ENCODE measurements at places on chromosomes 5 and 9. TPM values are rescaled to one million over a fixed set of nuclear protein-coding genes. Genes with fewer than 3 reads are reported as not detected.

DNA sequence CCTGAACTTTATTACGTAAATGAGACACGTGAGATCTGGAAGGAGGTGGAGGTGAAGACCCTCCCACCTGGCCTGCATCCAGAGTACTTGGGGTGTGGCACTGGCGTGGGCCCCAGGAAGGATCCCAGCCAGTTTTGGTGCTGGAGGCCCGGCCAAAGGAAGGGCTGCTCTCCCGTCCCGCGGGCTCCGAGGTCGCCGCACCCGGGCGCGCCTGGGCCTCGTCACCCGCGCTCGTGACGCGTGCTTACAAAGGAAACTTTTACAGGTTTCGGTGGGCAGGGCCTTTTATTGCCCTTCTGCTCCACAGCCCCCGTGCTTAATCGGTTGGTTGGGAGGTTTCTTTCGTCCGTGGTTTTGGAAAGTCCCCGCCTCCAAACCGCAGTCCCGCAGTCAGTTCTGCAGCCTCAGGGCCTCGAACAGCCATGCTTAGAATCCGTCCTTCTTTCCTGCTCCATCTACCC is 29.2 kb downstream of the CDKN2A start:
- H3K36me3 ChIP-seq = peaks cover 51% of the 10 kb centered on the region
- H3K4me3 ChIP-seq = peak overlapping the region; percentile 61
- H3K27ac ChIP-seq = peak overlapping the region; percentile 33
- H3K27me3 ChIP-seq = no peaks in the 10 kb centered on the region
- peaks cover 16% of the 10 kb centered on the region for H3K4me1 ChIP-seq

DNA sequence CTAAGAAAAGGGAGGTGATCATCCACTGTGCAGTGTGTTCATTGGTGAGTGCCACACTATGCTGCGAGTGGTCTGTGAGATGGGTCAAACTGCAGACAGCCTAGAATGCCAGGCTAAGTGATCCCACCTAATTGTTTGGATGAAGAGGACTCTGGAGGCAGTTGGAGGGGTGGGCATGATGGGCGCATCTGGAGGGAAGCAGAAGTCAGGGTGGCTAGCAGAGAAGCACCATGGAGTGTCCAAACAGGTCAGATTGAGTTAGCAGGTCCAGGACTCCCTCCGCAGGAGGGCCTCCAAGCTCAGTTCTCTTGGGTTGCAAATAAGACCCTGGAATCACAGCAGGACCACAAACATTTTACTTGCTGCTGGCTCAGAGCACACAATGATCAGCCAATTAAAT is 19.9 kb upstream of the ANGPTL2 start:
- H3K36me3 ChIP-seq = no peaks in the 10 kb centered on the region
- H3K27me3 ChIP-seq = no peaks in the 10 kb centered on the region
- DNase-seq = no peak
- no peak overlapping the region for H3K27ac ChIP-seq

The SLF1 gene
- 17.9 TPM for total RNA-seq

DNA sequence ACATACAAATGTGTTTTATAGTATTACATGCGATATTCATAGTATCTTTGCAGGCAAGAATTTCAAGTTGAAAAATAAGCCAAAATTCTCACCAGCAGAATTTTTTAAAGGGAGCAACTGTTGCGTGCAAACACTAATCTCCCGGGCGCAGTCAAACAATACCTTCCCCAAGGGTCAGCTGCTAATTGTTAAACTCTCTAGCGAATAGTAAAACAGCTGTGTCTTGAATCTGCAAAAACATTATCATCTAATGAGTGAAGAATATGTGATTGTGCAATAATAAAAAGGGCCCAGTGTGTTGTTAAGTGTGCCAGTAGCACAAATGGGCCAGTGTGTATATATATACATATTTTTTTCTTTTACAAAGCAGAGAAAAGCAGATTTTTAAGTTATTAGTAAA is 131.4 kb downstream of the CCDC192 start:
- no peak for DNase-seq
- no peaks in the 10 kb centered on the region for H3K27me3 ChIP-seq
- H3K4me1 ChIP-seq = peaks cover 25% of the 10 kb centered on the region
- no peaks in the 10 kb centered on the region for H3K36me3 ChIP-seq
- no peak overlapping the region for H3K27ac ChIP-seq

GRCh38 chr9:2846115-2846514 is 2.2 kb upstream of the PUM3 start:
- no peaks in the 10 kb centered on the region for H3K36me3 ChIP-seq
- H3K27ac ChIP-seq = no peak overlapping the region
- peaks cover 13% of the 10 kb centered on the region for H3K27me3 ChIP-seq

The ANKRD18A gene
- 27.3 TPM for total RNA-seq

- H3K27ac ChIP-seq = no peak overlapping the region
- peaks cover 5% of the 10 kb centered on the region for H3K36me3 ChIP-seq
- DNase-seq = no peak
- H3K27me3 ChIP-seq = no peaks in the 10 kb centered on the region
Observed at GRCh38 chr9:121160025-121160424, 41.6 kb downstream of the RAB14 start.

The ISL1 gene
- total RNA-seq = 9.4 TPM

DNA sequence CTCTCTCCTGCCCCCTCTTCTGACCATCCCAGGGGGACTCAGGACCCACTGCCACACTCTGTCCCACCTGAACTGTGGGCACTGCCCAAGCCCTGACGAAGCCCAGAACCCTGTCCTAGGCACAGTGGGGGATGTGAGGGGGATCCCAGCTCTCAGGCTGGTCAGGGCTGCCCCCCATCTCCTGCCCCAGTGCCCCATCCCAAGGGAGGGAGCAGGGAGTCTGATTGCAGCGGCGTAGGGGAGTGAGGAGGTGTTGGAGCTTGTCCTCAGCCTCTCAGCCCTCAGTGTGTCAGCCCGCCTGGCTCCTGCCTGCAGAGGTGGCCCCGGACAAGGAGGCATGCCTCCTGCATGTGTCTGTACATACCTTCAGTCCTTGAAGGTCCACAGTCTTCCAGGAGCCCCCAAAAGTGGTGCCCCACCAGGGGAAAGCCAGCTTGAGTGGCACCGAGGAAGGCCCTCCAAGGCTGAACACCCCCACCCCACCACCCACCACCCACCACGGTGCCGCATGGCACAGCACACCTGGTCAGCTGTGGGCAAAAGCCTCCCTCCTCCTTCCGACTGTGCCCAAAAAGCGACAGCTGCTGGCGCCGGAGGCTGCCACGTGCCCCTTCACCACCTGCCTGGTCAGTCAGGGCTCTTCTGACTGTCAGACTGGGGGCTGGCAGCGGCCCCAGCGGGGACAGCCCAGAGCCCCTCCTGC is 930 bp downstream of the SARDH start:
- H3K27me3 ChIP-seq = peaks cover 38% of the 10 kb centered on the region
- H3K36me3 ChIP-seq = peaks cover 3% of the 10 kb centered on the region
- H3K27ac ChIP-seq = no peak overlapping the region
- H3K4me1 ChIP-seq = no peaks in the 10 kb centered on the region
- no peak overlapping the region for H3K4me3 ChIP-seq

DNA sequence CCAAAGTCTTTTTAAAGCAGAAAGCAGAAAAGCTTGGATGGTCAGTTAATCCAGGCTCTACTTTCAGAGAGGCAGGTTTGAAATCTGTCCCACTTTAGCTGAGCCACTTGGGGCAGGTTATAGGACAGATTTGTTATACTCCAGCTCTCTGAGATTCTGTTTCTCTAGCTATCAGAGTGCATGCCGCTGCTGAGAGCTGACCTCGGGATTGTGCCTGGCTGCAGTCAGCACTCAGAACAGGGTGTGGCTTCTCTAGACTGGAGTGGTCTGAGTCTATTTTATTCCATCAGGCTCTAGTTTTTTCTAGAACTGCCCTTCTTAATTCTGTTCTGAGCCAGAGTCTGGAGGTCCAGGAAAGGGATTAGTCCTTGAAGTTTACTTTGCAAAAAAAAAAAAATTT is 67.7 kb downstream of the NDFIP1 start:
- no peak overlapping the region for H3K4me3 ChIP-seq
- no peaks in the 10 kb centered on the region for H3K4me1 ChIP-seq
- no peaks in the 10 kb centered on the region for H3K27me3 ChIP-seq
- DNase-seq = no peak
- H3K27ac ChIP-seq = no peak overlapping the region

The TSLP gene
- total RNA-seq = 0.20 TPM

DNA sequence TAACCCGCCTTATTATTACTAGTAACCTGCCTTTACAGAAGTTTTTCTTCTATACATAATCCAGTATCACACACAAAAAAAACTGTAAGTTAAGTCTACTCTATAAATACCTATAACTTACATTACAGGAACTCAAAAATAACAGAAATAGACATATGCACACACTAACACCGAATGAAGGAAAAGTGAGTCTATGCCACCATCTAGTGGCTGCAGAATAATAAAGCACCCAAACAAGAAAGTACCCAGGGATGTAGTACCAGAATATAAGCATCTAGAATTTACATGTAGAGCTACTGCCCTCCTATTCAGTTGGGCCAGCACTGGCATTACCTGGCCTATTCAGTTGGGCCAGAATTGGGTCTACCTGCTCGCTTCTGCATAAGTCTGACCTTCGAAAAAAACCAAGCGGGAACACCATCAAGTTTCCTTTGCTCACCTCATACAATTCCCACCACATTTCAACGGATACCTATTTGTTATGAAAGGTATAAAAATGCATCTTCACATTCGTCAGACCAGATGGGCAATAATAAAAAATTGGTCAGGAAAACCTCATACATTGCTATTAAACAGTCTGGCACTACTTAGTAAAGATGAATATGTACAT is 4.0 kb upstream of the NIPSNAP3A start:
- no peak overlapping the region for H3K4me3 ChIP-seq
- peak; percentile 24 for DNase-seq
- no peaks in the 10 kb centered on the region for H3K27me3 ChIP-seq
- H3K27ac ChIP-seq = no peak overlapping the region
- peaks cover 9% of the 10 kb centered on the region for H3K4me1 ChIP-seq

- H3K27me3 ChIP-seq = no peaks in the 10 kb centered on the region
- H3K27ac ChIP-seq = peak overlapping the region; percentile 85
- peak overlapping the region; percentile 57 for H3K4me3 ChIP-seq
- H3K4me1 ChIP-seq = peaks cover 47% of the 10 kb centered on the region
- H3K36me3 ChIP-seq = peaks cover 29% of the 10 kb centered on the region
- DNase-seq = peak; percentile 87
Observed at GRCh38 chr9:127955294-127956015, 17.8 kb upstream of the DPM2 start.

DNA sequence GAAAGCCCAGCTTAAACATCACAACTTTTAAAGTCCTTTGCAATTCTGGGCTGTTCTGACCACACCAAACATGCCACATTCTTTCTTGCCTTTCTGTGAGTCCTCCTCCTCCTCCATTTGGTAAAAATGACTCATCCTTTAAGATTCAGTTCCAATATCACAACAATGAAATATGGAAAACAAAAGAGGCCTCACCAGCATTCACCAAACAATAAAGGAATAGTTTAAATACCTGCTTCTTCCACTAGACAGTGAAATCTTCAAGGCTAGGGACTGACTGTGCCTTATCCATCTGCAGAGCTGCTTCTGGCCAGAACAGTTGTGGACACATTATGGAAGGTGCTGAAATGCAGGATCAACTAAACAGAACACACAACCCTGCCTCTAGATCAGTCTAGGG is 36.0 kb downstream of the NR6A1 start:
- H3K4me3 ChIP-seq = peak overlapping the region; percentile 36
- H3K4me1 ChIP-seq = peaks cover 25% of the 10 kb centered on the region
- H3K36me3 ChIP-seq = peaks cover 4% of the 10 kb centered on the region
- H3K27me3 ChIP-seq = no peaks in the 10 kb centered on the region
- peak overlapping the region; percentile 51 for H3K27ac ChIP-seq
- no peak for DNase-seq

The CAAP1 gene
- total RNA-seq = 12.5 TPM

The SH2D3C gene
- total RNA-seq = not detected

DNA sequence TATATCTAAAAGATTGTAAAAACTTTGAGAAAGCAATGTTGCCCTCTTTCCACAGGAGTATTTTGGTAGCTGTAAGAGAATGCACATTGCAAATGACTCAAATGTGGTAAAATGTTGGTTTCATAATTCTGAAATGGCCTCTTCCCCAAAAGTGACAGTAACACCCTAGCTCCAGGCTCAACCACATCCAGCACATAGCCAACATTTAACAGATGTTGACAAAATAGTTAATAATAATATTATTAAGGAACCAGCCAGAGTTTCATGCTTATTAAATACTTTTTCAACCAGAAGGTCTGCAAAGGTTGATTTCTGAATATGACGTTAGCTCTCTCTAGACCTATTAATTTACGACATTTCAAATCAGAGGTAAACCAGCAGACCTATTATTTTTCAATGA is 1.3 kb downstream of the ANXA1 start:
- no peaks in the 10 kb centered on the region for H3K27me3 ChIP-seq
- peak overlapping the region; percentile 81 for H3K27ac ChIP-seq
- DNase-seq = no peak
- peaks cover 63% of the 10 kb centered on the region for H3K36me3 ChIP-seq
- peaks cover 23% of the 10 kb centered on the region for H3K4me1 ChIP-seq

The ENTR1 gene
- 50.2 TPM for total RNA-seq

The WWC1 gene
- 190 TPM for total RNA-seq

DNA sequence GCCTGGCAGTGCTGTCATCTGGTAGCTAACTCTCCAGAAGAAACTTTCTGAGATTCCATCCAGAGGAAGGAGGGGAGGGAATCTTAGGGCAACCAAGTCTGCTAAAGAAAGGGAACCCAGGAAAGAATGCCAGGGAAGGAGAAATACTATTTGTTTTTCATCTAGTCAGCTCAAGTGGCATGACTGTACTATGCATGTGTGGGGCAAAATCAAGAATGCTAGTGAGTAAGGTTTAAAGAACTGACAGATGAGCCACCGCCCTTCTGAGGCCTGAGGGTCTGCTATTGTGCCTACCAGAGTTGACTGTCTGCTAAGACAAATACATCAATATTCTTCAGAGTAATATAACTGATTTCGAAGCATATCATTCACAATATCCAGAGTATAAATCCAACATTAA is 204.2 kb downstream of the SLC12A2 start:
- H3K4me3 ChIP-seq = no peak overlapping the region
- no peaks in the 10 kb centered on the region for H3K36me3 ChIP-seq
- no peak overlapping the region for H3K27ac ChIP-seq

GRCh38 chr9:37056046-37056920 is 22.2 kb upstream of the PAX5 start:
- H3K4me3 ChIP-seq = no peak overlapping the region
- no peaks in the 10 kb centered on the region for H3K36me3 ChIP-seq
- no peaks in the 10 kb centered on the region for H3K4me1 ChIP-seq

The BASP1 gene
- not detected for total RNA-seq

The IRX2 gene
- total RNA-seq = not detected

The PCDHB16 gene
- 0.66 TPM for total RNA-seq

GRCh38 chr5:10592601-10593000 is 28.7 kb downstream of the ANKRD33B start:
- no peaks in the 10 kb centered on the region for H3K27me3 ChIP-seq
- no peak overlapping the region for H3K4me3 ChIP-seq
- no peak overlapping the region for H3K27ac ChIP-seq
- H3K4me1 ChIP-seq = peaks cover 35% of the 10 kb centered on the region
- peaks cover 12% of the 10 kb centered on the region for H3K36me3 ChIP-seq
- no peak for DNase-seq

The NUTM2G gene
- total RNA-seq = not detected

DNA sequence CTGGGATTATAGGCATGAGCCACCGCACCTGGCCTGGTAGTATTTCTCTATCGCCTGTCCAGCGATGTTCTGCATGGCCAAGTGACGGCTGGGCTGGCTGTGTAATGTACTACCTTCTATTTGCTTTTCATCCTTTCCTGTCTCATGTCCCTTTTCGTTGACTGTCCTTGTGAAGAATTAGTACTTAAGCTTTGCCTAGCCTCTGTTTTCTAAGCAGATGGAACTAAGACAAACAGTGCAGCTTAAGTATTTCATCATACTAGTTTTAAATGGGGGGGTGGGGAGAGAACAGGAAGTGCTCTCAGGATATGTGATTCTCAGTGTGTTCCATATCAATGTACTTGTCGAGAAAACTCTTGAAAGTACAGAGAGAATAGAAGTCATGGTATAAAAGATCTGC is 31.7 kb upstream of the CCL21 start:
- DNase-seq = no peak
- H3K4me1 ChIP-seq = peaks cover 11% of the 10 kb centered on the region
- no peak overlapping the region for H3K4me3 ChIP-seq
- no peaks in the 10 kb centered on the region for H3K36me3 ChIP-seq
- no peak overlapping the region for H3K27ac ChIP-seq
- H3K27me3 ChIP-seq = peaks cover 17% of the 10 kb centered on the region

Measured in Calu3 (cell line).